Activated naive CD4-positive, alpha-beta T cell treated with anti-CD3 and anti-CD28 coated beads for 36 hours (primary cell): ENCODE measurements at places on chromosomes 7 and 10. TPM values are rescaled to one million over a fixed set of nuclear protein-coding genes. Genes with fewer than 3 reads are reported as not detected.

The MRC1 gene
- 0.05 TPM for total RNA-seq

The ADRA2A gene
- not detected for total RNA-seq

The ATG9B gene
- 4.0 TPM for total RNA-seq

The ABCB4 gene
- total RNA-seq: not detected

The SH3PXD2A gene
- total RNA-seq: 8.5 TPM

The FAM180A gene
- not detected for total RNA-seq

The PGAM2 gene
- 0.24 TPM for total RNA-seq

The CYP3A7 gene
- total RNA-seq: not detected

The SDHAF3 gene
- 36.3 TPM for total RNA-seq

The C1QL3 gene
- total RNA-seq: 0.07 TPM

The LRRD1 gene
- total RNA-seq: not detected

The ZPBP gene
- not detected for total RNA-seq

The ZNF394 gene
- total RNA-seq: 26.6 TPM

The ETV1 gene
- not detected for total RNA-seq

The MPLKIP gene
- 38.1 TPM for total RNA-seq

The CD36 gene
- total RNA-seq: not detected

The NODAL gene
- not detected for total RNA-seq

The C7orf33 gene
- not detected for total RNA-seq

The ANXA8L1 gene
- total RNA-seq: not detected

The UNCX gene
- not detected for total RNA-seq

The ENTPD1 gene
- 0.26 TPM for total RNA-seq

The C7orf57 gene
- total RNA-seq: 0.44 TPM

The MYPN gene
- total RNA-seq: not detected

The DEPP1 gene
- total RNA-seq: 2.4 TPM

The NPSR1 gene
- not detected for total RNA-seq

The IQUB gene
- total RNA-seq: not detected

The NUTM2E gene
- not detected for total RNA-seq

The NMT2 gene
- total RNA-seq: 22.3 TPM

The TRIM4 gene
- total RNA-seq: 25.8 TPM

The SPDYE9 gene
- not detected for total RNA-seq

The PRF1 gene
- total RNA-seq: 8.2 TPM

The EFCAB10 gene
- not detected for total RNA-seq

The UTF1 gene
- total RNA-seq: not detected

The IMPDH1 gene
- total RNA-seq: 44.3 TPM

The PHF14 gene
- 28.1 TPM for total RNA-seq

The LIPN gene
- not detected for total RNA-seq

The MCM10 gene
- total RNA-seq: 81.1 TPM

The GBX1 gene
- not detected for total RNA-seq

The HTR7 gene
- not detected for total RNA-seq

The FKBP6 gene
- not detected for total RNA-seq

The TNS3 gene
- total RNA-seq: 0.19 TPM

The MRPS33 gene
- 116 TPM for total RNA-seq

The IFRD1 gene
- total RNA-seq: 50.5 TPM

The LOXL4 gene
- not detected for total RNA-seq

The OR2A12 gene
- total RNA-seq: not detected

The EPHB6 gene
- total RNA-seq: 22.8 TPM

The GUSB gene
- 44.0 TPM for total RNA-seq
